ENCODE measurements at places on chromosomes 2 and 18. TPM values are rescaled to one million over a fixed set of nuclear protein-coding genes. Genes with fewer than 3 reads are reported as not detected.

- H3K4me1 ChIP-seq, result peaks cover 5% of the 10 kb centered on the region
- DNase-seq, result no peak
- H3K27ac ChIP-seq, result no peak overlapping the region
- no peaks in the 10 kb centered on the region for H3K27me3 ChIP-seq
Measured at GRCh38 chr18:50850307-50851065, 28.4 kb upstream of the ME2 start.

DNA sequence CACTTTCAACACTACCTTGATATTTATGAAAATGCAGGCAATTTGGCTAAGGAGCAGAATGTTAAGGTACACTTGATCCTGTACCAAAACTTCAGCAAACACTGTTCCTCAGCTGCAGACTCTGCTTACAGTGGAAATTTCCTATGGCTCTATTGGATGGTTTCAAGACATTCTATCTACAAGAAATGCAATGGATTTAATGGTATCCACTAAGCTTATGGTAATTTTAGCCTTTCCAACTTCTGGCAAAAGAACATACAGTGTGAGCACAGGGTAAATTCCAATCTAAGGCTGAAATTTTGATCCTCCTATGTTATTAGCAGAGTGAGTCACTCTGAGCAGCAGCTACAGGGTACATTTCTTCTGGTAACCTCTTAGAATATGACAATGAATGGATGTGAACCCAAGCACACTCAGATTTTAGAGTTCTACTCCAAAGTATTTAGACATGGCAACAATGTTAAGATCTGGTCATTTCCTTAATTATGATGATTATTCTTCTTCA, 361.8 kb upstream of the PIK3C3 start:
- H3K4me3 ChIP-seq, result no peak overlapping the region
- H3K36me3 ChIP-seq, result no peaks in the 10 kb centered on the region
- H3K27me3 ChIP-seq, result no peaks in the 10 kb centered on the region
- no peak for DNase-seq
- no peak overlapping the region for H3K27ac ChIP-seq

- no peaks in the 10 kb centered on the region for H3K27me3 ChIP-seq
- no peak overlapping the region for H3K4me3 ChIP-seq
- peaks cover 2% of the 10 kb centered on the region for H3K4me1 ChIP-seq
- DNase-seq, result no peak
- no peaks in the 10 kb centered on the region for H3K36me3 ChIP-seq
- H3K27ac ChIP-seq, result no peak overlapping the region
Measured at GRCh38 chr2:190328573-190329147, 9.0 kb upstream of the HIBCH start.

- H3K36me3 ChIP-seq, result no peaks in the 10 kb centered on the region
- no peak overlapping the region for H3K4me3 ChIP-seq
- H3K4me1 ChIP-seq, result peaks cover 27% of the 10 kb centered on the region
- no peak overlapping the region for H3K27ac ChIP-seq
- peaks cover 81% of the 10 kb centered on the region for H3K27me3 ChIP-seq
Measured at GRCh38 chr2:73286134-73286655, 1.9 kb upstream of the FBXO41 start.

- H3K27ac ChIP-seq, result peak overlapping the region; percentile 85
- H3K36me3 ChIP-seq, result no peaks in the 10 kb centered on the region
- no peaks in the 10 kb centered on the region for H3K27me3 ChIP-seq
- no peak overlapping the region for H3K4me3 ChIP-seq
Measured at GRCh38 chr2:46171996-46172546, 125.1 kb upstream of the EPAS1 start.

GRCh38 chr2:177053038-177053437, 159.6 kb upstream of the HNRNPA3 start:
- no peak overlapping the region for H3K27ac ChIP-seq
- no peak overlapping the region for H3K4me3 ChIP-seq
- no peak for DNase-seq

- no peaks in the 10 kb centered on the region for H3K36me3 ChIP-seq
- no peak for DNase-seq
- H3K4me3 ChIP-seq, result no peak overlapping the region
- H3K27ac ChIP-seq, result no peak overlapping the region
- H3K4me1 ChIP-seq, result peaks cover 12% of the 10 kb centered on the region
Measured at GRCh38 chr2:23746141-23746863, 180.6 kb downstream of the ATAD2B start.

DNA sequence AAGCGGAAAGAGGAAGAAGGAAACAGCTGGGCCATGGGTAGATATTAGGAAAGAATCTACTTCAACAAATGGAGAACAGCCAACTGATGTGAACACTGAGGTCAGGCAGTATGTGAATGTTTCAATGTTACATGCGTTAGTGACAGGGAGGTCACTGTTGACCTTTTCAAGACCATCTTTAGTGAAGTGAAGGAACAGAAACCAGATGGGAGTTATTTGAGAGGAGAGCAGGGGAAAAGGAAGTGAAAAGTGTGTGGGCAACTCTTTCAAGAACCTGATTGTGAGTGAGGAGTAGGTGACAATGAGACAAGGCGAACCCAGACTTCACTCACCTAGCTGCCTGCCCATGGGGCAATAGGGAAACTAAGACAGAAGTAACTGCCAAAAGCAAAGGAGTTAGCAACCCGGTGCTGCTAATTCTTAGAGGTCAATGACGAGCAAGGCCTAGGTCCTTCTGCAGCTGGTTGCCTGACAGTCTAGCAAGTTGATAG, 67.0 kb downstream of the SP3 start:
- no peaks in the 10 kb centered on the region for H3K27me3 ChIP-seq
- H3K36me3 ChIP-seq, result no peaks in the 10 kb centered on the region
- no peaks in the 10 kb centered on the region for H3K4me1 ChIP-seq
- no peak overlapping the region for H3K27ac ChIP-seq
- no peak overlapping the region for H3K4me3 ChIP-seq

GRCh38 chr2:208872591-208872990, 466.0 kb downstream of the PTH2R start:
- no peak overlapping the region for H3K27ac ChIP-seq
- no peak overlapping the region for H3K4me3 ChIP-seq
- no peak for DNase-seq
- H3K36me3 ChIP-seq, result no peaks in the 10 kb centered on the region
- no peaks in the 10 kb centered on the region for H3K4me1 ChIP-seq

DNA sequence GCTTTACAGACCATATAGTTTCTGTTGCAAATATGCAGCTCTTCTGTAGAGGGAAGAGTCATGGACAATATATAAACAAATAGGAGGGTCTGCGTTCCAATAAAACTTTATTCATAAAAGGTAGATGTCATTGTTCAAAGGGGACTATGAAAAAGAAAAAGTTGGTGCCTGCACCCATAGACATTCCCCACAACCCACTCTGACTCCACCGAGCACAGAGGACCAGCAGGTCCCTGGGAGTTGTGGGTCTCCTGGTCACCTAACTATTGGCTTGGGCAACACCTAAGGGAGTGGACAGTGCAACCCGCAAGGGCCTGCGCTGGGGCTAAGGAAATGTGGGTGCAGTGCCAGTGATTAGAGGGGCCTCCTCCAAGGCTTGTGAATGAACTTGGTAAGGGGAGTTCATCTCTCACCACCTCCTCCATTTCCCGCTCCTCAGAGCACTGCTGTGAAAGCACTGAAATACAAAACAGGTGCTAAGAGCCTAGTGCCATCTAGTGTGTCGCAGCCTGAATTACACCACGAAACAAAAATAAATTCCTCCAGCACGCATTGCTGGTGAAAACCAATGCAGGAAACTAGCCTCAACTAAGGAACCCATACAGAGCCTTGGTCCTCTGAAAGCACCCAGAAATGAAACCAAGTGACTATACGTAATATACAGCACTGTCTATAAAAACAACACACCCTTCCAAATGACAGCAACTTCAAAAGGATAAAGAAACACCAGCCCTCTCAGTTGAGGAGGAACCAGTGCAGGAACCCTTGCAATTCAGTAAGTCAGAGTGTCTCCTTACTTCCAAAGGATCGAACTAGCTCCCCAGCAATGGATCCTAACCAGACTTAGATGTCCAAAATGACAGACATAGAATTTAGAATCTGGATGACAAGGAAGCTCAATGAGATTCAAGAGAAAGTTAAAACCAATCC, 166.6 kb downstream of the RNF144A start:
- no peak overlapping the region for H3K4me3 ChIP-seq
- H3K36me3 ChIP-seq, result no peaks in the 10 kb centered on the region
- no peak overlapping the region for H3K27ac ChIP-seq
- H3K27me3 ChIP-seq, result no peaks in the 10 kb centered on the region
- H3K4me1 ChIP-seq, result no peaks in the 10 kb centered on the region

DNA sequence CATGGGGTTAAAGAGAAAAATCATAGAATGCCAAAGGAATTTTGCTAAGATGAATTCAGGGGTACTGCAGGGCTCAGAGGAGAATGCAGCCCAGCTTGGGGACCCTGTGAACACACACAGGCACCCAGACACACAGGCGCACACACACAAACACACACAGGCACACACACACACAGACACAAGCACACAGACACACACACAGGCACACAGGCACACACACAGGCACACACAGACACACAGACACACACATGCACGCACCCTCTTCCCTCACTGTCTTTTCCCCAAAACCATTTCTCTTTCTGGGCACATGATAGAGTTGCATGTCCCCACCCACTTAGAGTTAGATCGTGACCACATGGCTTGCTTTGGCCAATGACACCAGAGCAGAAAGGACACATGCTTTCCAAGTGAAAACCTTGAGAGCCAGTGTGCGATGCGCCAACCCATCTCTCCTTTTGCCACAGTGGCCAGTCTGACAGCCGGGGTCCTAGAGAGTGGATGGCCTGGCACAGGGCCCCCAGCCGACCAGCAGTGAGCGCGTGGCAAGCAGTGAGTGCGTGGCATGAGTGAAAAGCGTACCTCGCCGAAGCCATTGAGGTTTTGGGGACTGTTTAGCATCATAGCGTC, 163.3 kb downstream of the KLHL29 start:
- H3K4me3 ChIP-seq, result no peak overlapping the region
- H3K27ac ChIP-seq, result no peak overlapping the region

DNA sequence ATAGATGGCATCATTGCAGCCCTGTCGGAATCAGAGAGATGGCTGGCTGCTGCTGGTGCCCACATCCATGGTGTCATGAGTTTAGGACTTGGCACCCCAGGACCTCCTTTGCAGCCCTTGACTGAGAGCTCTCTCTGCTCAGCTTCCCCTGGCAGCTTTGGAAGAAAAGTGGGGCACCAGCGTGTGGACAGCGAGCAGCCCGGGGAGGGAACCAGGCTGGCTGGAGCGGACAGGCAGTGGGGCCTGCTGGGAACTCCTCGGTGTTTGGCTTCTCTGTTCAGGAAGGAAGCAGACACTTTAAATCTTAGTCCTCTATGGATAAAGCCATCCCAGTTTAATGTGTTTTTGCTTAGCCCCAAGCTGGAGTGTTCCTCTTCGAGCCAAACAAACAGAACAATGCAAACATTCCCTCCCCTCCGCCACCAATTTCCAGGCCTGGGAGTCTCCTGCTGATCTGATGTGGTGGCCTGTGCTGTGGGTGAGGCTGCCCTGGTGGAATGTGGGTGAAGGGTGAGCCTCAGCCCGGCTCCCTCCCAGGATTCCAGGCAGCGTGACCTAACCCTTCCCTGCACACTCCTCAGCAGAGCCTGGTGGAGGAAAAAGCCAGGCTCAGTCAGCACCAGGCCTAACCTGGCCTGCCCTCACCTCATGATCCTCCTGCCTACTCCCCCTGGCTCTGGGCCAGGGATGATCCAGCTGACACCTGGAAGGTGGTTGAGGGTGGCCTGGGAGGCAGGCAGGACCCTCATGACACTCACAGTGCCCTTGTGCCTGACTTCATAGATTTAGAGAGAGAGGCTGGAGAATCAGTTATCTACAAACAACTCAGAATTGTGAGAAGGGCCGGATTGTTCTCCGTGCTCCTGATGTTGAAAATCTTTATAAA, 21.6 kb upstream of the ITGB6 start:
- H3K36me3 ChIP-seq, result no peaks in the 10 kb centered on the region
- no peak overlapping the region for H3K4me3 ChIP-seq
- no peak for DNase-seq
- no peaks in the 10 kb centered on the region for H3K27me3 ChIP-seq
- H3K4me1 ChIP-seq, result peaks cover 44% of the 10 kb centered on the region
- peak overlapping the region; percentile 86 for H3K27ac ChIP-seq

GRCh38 chr2:180577567-180577966, 402.8 kb upstream of the UBE2E3 start:
- H3K4me3 ChIP-seq, result no peak overlapping the region
- H3K36me3 ChIP-seq, result no peaks in the 10 kb centered on the region
- no peaks in the 10 kb centered on the region for H3K27me3 ChIP-seq
- no peak for DNase-seq

- no peak overlapping the region for H3K27ac ChIP-seq
- H3K27me3 ChIP-seq, result no peaks in the 10 kb centered on the region
- no peaks in the 10 kb centered on the region for H3K4me1 ChIP-seq
- H3K4me3 ChIP-seq, result no peak overlapping the region
Measured at GRCh38 chr2:239944694-239945551, 80.2 kb downstream of the NDUFA10 start.

DNA sequence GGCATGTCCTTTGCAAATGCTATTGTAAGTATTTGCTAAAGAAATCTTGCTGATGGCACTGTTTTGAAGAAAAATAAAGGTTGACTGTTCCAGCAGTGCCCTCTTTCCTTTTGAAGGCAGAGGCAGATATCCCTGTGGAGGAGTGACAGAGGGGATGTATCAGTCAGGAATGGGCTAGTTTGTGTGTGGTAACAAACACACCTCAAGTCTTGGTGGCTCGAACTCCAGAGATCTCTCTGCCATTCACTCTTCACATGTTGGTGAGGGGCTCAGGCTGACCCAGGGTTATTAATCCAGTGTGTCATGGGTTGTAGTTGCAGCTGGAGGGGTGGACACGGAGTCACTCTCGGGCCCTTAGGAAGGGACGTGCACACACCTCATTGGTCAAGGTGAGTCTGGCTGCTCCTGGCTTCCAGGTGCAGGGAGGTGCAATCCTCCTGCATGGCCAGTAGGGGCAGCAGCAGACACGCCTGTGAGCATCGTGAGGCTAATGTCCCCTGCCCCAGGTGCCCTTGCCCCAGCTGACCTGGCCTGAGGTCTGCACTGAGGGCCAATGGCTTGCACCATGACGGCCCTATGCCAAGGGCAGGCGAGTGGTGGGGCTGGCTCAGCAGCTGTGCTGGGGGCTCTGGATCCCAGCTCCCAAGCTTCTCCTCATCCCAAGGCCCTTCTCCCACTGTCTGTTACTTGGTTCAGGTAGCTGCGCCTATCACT, 146.5 kb downstream of the ASB1 start:
- H3K4me1 ChIP-seq, result peaks cover 51% of the 10 kb centered on the region
- H3K27ac ChIP-seq, result no peak overlapping the region
- no peak overlapping the region for H3K4me3 ChIP-seq

GRCh38 chr18:39313992-39314391, 1748.4 kb upstream of the CELF4 start:
- H3K4me1 ChIP-seq, result no peaks in the 10 kb centered on the region
- H3K27me3 ChIP-seq, result no peaks in the 10 kb centered on the region
- DNase-seq, result no peak
- H3K27ac ChIP-seq, result no peak overlapping the region

FECH gene
- total RNA-seq, result 34.4 TPM

TRABD2A gene
- not detected for total RNA-seq

YPEL5 gene
- 42.4 TPM for total RNA-seq

SCYGR6 gene
- not detected for total RNA-seq

SNRNP200 gene
- 55.3 TPM for total RNA-seq

CCDC88A gene
- 18.7 TPM for total RNA-seq

FABP1 gene
- total RNA-seq, result not detected

RGPD4 gene
- total RNA-seq, result not detected

OR6B2 gene
- total RNA-seq, result not detected

Measured in esophagus squamous epithelium (tissue), 5 donors.